Lung (tissue), 17 donors: ENCODE measurements at places on chromosomes 16 and 17. TPM values are rescaled to one million over a fixed set of nuclear protein-coding genes. Genes with fewer than 3 reads are reported as not detected.

GRCh38 chr16:559021-559380 is 1.2 kb upstream of the PRR35 start:
- H3K36me3 ChIP-seq: no peaks in the 10 kb centered on the region
- no peak overlapping the region for H3K27ac ChIP-seq
- no peaks in the 10 kb centered on the region for H3K4me1 ChIP-seq
- no peak for DNase-seq
- H3K4me3 ChIP-seq: no peak overlapping the region

DNA sequence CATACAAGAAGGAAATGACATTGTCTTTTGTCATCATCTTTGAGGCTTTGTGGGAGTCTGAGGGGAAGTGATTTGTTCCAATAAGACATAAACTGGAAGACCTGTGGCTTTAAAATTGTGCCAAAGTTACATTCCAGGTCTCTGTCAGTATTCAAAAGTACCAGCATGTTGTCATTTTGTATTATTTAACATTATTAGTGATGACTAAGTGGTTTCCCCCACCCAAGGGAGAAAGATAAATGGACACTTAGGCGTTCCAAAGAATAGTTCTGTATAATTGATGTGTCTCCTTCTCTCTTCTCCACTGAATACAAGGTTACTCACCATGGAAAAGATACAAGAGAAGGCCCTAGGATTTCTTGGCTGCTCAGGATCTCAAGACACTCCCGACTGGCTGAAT is 3.8 kb downstream of the CFAP97D1 start:
- peaks cover 4% of the 10 kb centered on the region for H3K4me1 ChIP-seq
- no peak overlapping the region for H3K4me3 ChIP-seq
- DNase-seq: no peak
- no peaks in the 10 kb centered on the region for H3K36me3 ChIP-seq

- peaks cover 5% of the 10 kb centered on the region for H3K4me1 ChIP-seq
- H3K36me3 ChIP-seq: no peaks in the 10 kb centered on the region
- no peak overlapping the region for H3K27ac ChIP-seq
- H3K4me3 ChIP-seq: no peak overlapping the region
- peaks cover 34% of the 10 kb centered on the region for H3K27me3 ChIP-seq
These were observed 2.4 kb upstream of the RBFOX3 start for GRCh38 chr17:79613195-79613772.

DNA sequence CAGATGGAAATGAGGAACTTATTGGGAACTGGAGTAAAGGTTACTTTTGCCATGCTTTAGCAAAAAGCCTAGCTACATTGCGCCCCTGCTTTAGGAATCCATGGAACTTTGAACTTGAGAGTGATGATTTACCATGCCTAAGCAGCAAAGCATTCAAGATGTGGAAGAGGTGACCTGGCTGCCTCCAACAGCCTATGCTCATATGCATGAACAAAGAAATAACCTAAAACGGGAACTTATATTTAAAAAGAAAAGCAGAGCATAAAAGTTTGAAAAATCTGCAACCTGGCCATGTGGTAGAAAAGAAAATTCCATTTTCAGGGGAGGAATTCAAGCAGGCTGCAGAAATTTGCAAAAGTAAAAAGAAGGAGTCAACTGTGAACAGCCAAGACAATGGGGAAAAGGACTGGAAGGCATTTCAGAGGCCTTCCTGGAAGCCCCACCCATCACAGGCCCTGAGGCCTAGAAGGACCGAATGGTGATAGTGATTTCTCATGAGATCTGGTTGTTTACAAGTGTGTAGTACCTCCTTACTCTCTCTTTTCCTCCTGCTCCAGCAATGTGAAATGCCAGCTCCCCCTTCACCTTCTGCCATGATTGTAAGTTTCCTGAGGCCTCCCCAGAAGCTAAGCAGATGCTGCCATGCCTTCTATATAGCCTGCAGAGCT is 48.7 kb downstream of the MRPS23 start:
- H3K4me3 ChIP-seq: no peak overlapping the region
- H3K36me3 ChIP-seq: no peaks in the 10 kb centered on the region
- no peaks in the 10 kb centered on the region for H3K4me1 ChIP-seq
- no peak for DNase-seq
- H3K27ac ChIP-seq: no peak overlapping the region

The TUBG1 gene
- 38.1 TPM for total RNA-seq

- H3K27ac ChIP-seq: no peak overlapping the region
- H3K4me1 ChIP-seq: no peaks in the 10 kb centered on the region
- no peaks in the 10 kb centered on the region for H3K27me3 ChIP-seq
- H3K36me3 ChIP-seq: no peaks in the 10 kb centered on the region
These were observed 238.8 kb upstream of the CDH5 start for GRCh38 chr16:66127459-66128370.

The SEZ6L2 gene
- total RNA-seq: 19.2 TPM

DNA sequence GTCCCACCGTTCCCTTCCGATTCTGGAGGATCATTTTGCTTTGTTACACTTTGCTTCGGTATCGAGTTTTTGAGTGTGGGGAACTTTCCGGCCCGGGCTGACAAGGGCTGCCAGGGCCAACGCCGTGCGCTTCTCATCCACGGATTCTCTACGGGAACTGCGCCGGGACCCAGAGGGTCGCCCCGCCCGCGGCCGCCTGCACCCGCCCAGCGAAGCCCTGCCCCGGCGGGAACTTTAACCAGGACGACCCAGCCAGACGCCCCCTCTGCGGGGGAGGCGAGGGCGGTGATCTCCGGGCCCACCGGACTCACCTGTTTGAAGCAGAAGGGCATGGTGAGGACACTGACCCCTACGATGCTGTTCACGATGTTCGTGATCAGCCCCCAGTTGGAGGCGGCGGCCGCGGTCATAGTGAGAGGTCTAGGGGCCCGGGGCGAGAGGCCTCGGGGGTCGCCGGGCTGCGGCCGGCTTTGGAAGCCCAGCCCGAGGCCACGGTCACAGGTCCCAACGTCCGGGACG is 536 bp downstream of the SLC38A10 start:
- no peak for DNase-seq
- no peaks in the 10 kb centered on the region for H3K27me3 ChIP-seq
- H3K36me3 ChIP-seq: no peaks in the 10 kb centered on the region
- peak overlapping the region; percentile 96 for H3K4me3 ChIP-seq
- no peaks in the 10 kb centered on the region for H3K4me1 ChIP-seq
- peak overlapping the region; percentile 95 for H3K27ac ChIP-seq

DNA sequence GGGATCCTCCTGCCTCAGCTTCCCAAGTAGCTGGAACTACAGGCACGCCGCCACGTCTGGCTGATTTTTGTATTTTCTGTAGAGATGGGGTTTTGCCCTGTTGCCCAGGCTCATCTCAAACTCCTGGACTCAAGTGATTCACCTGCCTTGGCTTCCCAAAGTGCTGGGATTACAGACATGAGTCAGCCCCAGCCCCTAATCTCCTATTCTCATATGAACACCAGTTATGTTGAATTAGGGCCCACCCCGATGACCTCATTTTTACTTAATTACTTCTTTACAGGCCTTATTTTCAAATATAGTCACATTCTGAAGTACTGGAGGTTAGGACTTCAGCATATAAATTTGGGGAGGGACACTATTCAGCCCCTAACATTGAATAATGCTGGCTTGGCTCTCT is 49.2 kb downstream of the ZNRF1 start:
- no peaks in the 10 kb centered on the region for H3K36me3 ChIP-seq
- H3K4me1 ChIP-seq: peaks cover 18% of the 10 kb centered on the region
- no peak overlapping the region for H3K27ac ChIP-seq
- H3K27me3 ChIP-seq: no peaks in the 10 kb centered on the region
- no peak overlapping the region for H3K4me3 ChIP-seq
- DNase-seq: no peak

DNA sequence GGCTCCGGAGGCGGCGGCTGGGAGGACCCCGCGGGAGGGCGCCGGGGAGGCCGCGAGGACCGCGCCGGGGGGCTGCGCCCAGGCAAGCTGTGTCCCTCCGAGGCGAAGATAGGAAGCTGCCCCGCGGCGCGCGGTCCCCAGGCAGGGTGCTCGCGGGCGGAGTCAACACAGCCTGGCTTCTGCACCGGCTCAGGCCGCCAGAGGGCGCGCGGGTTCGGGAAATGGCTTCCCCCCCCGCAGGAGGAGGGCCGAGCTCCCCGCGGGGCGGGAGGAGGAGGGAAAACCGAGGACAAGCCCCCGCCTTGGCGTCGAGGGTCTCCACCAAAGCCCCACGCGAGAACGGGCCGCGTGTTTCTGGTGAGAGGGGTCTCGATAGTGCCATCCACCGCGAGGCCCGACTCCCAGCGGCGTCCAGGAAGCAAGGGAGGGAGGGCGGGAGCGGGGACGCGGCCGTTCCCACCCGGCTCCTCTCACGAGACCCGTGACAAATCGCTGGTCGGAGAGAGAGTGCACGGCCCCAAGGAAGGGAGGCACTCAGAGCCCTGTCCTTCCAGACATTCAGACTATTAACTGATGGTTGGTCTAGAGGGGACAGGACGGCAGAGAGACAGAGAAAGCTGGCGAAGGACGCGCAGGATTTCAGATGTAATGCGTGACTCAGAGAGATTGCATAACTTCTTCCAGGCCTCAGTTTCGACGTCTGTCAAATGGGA is 64.4 kb upstream of the DNAJA2 start:
- H3K36me3 ChIP-seq: no peaks in the 10 kb centered on the region
- peak overlapping the region; percentile 51 for H3K4me3 ChIP-seq
- H3K4me1 ChIP-seq: no peaks in the 10 kb centered on the region

DNA sequence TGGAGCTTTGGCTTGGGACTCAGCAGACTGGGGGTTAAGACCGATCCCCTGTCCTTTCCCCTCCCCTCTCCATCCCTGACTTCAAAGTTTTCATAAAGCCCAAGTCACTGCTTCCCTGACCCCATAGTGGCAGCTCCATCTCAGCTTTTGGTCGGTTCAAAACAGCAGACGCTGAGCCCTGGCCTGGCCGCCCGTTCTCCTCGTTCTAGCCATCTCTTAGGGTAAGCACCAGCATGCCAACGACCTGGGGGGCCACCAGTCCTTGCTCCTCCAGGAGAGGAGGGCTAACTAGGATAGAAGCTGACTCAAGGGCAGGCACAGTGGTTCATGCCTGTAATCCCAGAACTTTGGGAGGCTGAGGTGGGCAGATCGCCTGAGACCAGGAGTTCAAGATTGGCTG is 1.5 kb upstream of the HIGD1B start:
- no peak overlapping the region for H3K4me3 ChIP-seq
- H3K27ac ChIP-seq: no peak overlapping the region
- peak; percentile 2 for DNase-seq
- H3K36me3 ChIP-seq: no peaks in the 10 kb centered on the region
- peaks cover 5% of the 10 kb centered on the region for H3K4me1 ChIP-seq

DNA sequence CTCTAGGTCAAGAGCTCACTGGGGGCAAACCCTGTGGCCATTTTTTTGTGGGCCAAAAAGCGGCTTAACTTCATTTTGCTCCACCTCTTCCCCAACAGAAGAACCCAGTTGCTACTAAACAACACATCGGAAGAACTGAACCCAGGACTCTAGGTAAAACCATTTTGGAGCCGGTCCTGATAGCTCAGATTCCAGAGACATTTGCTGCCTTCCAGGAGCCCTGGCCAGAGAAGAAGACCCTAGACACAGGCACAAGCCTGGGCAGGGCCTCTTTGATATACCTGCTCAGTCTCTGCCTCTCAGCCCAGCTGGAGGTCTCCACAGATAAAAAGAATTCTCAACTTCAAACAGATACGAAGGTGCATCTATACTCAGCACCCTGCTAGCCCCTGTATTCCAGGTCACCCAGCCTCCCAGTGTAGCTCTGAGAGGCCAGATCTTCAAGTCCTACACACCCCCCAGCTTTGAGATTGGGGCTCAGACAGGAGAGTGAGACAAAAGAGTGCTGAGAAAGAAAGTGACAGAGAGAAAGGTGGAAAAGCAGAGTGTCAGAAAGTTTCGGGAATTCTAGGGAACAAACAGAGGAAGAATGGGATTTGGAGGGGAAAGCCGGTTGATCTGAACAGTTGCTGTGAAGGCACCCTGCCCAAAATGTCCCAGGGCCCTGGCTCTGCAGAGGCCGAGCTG is 6.6 kb upstream of the HOXB9 start:
- H3K36me3 ChIP-seq: no peaks in the 10 kb centered on the region
- H3K27ac ChIP-seq: no peak overlapping the region
- H3K4me3 ChIP-seq: no peak overlapping the region

GRCh38 chr16:62135446-62135845 is 99.2 kb upstream of the CDH8 start:
- no peaks in the 10 kb centered on the region for H3K4me1 ChIP-seq
- no peak for DNase-seq
- H3K36me3 ChIP-seq: no peaks in the 10 kb centered on the region
- no peaks in the 10 kb centered on the region for H3K27me3 ChIP-seq

GRCh38 chr16:81216706-81217105 is 21.8 kb upstream of the BCO1 start:
- H3K4me1 ChIP-seq: no peaks in the 10 kb centered on the region
- no peaks in the 10 kb centered on the region for H3K36me3 ChIP-seq
- no peaks in the 10 kb centered on the region for H3K27me3 ChIP-seq
- H3K27ac ChIP-seq: no peak overlapping the region

The SRSF1 gene
- 183 TPM for total RNA-seq

DNA sequence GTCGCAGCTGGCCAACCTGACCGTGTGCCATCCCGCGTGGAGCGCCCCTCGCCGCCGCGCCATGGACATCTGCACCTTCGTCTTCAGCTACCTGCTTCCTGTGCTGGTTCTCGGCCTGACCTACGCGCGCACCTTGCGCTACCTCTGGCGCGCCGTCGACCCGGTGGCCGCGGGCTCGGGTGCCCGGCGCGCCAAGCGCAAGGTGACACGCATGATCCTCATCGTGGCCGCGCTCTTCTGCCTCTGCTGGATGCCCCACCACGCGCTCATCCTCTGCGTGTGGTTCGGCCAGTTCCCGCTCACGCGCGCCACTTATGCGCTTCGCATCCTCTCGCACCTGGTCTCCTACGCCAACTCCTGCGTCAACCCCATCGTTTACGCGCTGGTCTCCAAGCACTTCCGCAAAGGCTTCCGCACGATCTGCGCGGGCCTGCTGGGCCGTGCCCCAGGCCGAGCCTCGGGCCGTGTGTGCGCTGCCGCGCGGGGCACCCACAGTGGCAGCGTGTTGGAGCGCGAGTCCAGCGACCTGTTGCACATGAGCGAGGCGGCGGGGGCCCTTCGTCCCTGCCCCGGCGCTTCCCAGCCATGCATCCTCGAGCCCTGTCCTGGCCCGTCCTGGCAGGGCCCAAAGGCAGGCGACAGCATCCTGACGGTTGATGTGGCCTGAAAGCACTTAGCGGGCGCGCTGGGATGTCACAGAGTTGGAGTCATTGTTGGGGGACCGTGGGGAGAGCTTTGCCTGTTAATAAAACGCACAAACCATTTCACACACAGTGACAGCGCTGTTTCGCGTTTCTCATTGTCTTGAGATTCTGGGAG is 2.0 kb upstream of the ZACN start:
- H3K4me3 ChIP-seq: no peak overlapping the region
- no peak overlapping the region for H3K27ac ChIP-seq
- no peak for DNase-seq
- H3K27me3 ChIP-seq: peaks cover 58% of the 10 kb centered on the region
